ENCODE measurements at places on chromosomes 7 and 10. TPM values are rescaled to one million over a fixed set of nuclear protein-coding genes. Genes with fewer than 3 reads are reported as not detected.

DNA sequence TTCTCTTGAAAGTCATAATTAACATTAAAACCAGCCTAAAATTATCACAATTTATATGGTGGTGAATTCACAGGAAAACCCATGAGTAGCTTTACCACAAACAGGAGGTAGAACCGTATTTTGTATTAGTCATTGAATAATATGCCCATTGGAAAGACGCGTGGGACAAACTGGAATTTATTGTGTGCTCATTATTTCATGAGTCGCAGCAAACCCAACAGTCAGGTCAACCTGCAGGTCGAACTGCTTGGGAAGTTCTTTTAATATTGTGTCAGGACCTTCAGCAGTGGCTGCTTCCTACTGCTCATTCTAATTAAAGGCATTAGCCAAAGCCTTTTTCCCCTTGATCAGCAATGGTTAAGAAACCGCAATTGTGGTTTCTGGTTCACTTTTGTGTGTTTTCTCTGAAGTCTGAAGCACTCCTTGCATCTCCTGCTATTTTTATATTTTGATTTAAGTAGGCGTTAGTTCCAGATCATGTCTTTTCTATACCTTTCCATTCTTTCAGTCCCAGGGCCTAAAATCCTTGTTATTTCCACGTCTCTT lies 100.1 kb downstream of the RAB11FIP2 start:
- no peak overlapping the region for H3K27ac ChIP-seq
- H3K36me3 ChIP-seq = no peaks in the 10 kb centered on the region
- H3K4me1 ChIP-seq = peaks cover 19% of the 10 kb centered on the region
- peaks cover 93% of the 10 kb centered on the region for H3K27me3 ChIP-seq

- DNase-seq = no peak
- H3K27me3 ChIP-seq = no peaks in the 10 kb centered on the region
- no peaks in the 10 kb centered on the region for H3K4me1 ChIP-seq
- no peaks in the 10 kb centered on the region for H3K36me3 ChIP-seq
- no peak overlapping the region for H3K27ac ChIP-seq
Measured at GRCh38 chr10:11225935-11226334, 208.3 kb downstream of the CELF2 start.

DNA sequence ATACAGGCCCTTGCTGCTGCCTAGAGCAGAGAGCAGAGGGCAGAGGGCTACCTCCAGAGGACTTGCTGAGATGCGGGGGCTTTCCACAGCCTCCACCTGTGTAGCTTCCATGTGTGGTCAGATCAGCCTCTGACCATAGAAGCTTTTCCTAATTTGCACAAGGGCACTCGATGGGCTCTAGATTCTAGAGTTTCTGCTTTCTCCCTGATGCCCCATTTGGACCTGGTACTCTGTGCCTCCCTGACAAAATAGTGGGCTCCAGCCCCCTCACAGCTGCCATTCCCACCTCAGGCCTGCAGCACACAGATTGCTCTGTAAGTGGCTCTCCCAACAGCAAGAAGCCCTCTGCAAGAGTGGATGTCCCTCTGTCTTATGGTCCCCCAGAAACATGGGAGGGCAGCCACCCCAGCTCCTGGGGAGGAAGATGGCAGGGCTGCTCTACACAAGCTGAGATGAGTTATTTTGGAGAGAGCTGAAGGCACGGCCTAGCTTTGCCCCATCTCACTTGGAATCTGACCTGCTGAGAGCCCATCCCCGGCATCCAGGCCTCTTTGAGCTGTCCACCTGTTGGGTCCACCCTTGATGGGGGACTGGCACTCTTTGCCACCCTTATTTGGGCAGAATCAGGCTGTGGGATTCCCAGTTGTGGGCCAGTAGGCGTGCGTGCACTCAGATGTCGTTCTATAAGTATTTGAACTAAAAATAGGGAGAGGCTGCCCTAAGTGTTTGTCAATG lies 16.7 kb downstream of the TMEM273 start:
- H3K4me3 ChIP-seq = no peak overlapping the region
- H3K27me3 ChIP-seq = no peaks in the 10 kb centered on the region
- DNase-seq = no peak
- H3K4me1 ChIP-seq = no peaks in the 10 kb centered on the region

GRCh38 chr10:102118867-102119266 lies 1.3 kb downstream of the LDB1 start:
- peaks cover 51% of the 10 kb centered on the region for H3K4me1 ChIP-seq
- peak overlapping the region; percentile 88 for H3K27ac ChIP-seq
- peak overlapping the region; percentile 81 for H3K4me3 ChIP-seq
- no peaks in the 10 kb centered on the region for H3K36me3 ChIP-seq
- H3K27me3 ChIP-seq = no peaks in the 10 kb centered on the region

Gene ZNF365
- 1.8 TPM for total RNA-seq

Gene CDC14C
- not detected for total RNA-seq

GRCh38 chr7:94325122-94325475 lies 69.6 kb upstream of the COL1A2 start:
- no peak overlapping the region for H3K27ac ChIP-seq
- no peak overlapping the region for H3K4me3 ChIP-seq
- H3K4me1 ChIP-seq = no peaks in the 10 kb centered on the region
- no peak for DNase-seq
- no peaks in the 10 kb centered on the region for H3K27me3 ChIP-seq

Gene FERD3L
- not detected for total RNA-seq

DNA sequence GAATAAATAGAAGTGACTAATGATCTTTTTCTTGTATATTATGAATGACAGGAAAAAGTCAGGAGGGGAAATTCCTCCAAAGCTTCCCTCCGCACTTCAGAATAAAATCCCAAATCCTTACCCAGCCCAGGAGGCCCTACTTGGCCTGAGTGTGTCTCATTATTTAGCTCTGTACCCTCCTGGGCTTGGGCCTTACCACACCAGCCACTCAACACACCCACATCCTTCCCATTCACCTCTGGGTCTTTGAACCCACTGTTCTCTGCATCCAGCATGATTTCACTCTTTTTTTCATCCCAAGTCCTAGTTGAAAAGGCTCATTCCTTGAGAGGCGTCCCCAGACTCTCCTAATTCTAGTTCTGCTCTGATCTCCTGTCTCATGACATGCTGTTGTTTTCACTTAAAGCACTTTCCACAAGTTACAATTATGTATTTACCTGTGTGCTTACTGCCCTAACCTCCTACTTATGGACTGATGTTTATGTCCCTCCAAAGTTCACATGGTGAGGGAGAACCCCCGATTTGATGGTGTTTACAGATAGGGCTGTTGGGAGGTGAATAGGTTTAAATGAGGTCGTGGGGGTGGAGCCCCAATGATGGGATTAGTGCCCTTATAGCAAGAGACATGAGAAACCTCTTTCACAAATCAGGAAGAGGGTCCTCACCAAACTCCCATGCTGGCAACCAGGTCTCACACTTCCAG lies 6.4 kb downstream of the NOD1 start:
- no peaks in the 10 kb centered on the region for H3K27me3 ChIP-seq
- H3K36me3 ChIP-seq = no peaks in the 10 kb centered on the region
- H3K4me3 ChIP-seq = no peak overlapping the region
- no peak overlapping the region for H3K27ac ChIP-seq
- DNase-seq = no peak

DNA sequence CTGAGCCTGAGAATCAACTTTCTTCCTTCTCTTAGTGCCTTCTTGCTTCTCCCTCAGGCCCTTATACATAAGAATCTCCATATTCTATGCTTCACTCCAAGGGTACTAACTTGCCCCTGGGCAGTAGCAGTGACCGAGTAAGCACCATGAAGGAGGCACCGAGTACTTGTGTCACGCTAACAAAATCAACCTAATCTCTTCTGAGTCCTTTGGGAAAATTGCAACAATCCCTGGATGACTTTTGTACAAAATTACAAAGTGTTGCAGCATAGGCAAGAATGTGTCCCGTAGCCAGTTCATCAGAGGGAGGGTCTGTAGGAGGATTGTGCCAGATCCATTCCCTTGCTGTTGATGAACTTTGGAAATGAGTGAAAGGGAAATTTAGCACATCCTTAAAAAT lies 80.4 kb upstream of the EEPD1 start:
- no peak overlapping the region for H3K27ac ChIP-seq
- no peaks in the 10 kb centered on the region for H3K4me1 ChIP-seq
- no peak overlapping the region for H3K4me3 ChIP-seq
- no peak for DNase-seq

Gene AKR1B15
- not detected for total RNA-seq

- DNase-seq = no peak
- H3K4me3 ChIP-seq = no peak overlapping the region
- no peaks in the 10 kb centered on the region for H3K36me3 ChIP-seq
- H3K4me1 ChIP-seq = no peaks in the 10 kb centered on the region
- no peak overlapping the region for H3K27ac ChIP-seq
Measured at GRCh38 chr10:6201516-6201975, 1.2 kb upstream of the PFKFB3 start.

Gene TMEM273
- not detected for total RNA-seq

DNA sequence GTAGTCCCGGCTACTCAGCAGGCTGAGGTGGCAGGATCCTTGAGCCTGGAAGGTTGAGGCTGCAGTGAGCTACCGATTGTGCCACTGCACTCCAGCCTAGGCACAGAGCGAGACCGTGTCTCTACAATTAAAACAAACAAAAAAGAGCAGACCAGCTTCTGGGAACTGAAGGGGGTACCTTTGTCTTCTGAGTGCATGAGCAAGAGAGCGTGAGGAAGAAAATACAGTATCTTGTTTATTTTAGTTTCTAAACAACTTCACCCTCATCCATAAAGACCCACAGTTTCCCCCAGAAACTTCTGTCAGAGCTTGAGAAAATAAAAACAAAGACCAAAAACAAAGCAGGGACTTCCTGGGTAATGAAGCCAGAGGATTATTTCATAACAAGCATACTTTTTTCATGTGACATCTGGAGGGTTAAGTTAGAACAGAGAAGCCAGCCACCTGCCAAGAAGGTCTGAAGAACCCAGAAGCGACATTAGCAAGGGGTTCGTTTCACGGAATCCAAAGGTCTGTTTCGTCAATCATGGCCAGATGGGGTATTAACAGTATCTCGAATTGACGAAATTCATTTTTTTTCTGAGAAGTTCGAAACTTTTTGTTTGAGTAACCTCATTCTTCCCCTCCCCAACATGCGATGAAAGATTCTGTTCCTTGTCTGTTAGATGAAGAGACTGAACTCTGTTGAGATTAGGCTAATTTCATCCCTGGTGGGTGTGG lies 10.2 kb upstream of the IL2RA start:
- H3K27me3 ChIP-seq = peaks cover 41% of the 10 kb centered on the region
- H3K4me1 ChIP-seq = no peaks in the 10 kb centered on the region
- no peak overlapping the region for H3K4me3 ChIP-seq
- no peak for DNase-seq
- H3K27ac ChIP-seq = no peak overlapping the region

Gene PRKG1
- total RNA-seq = 1.4 TPM

GRCh38 chr10:62696798-62697197 lies 107.7 kb upstream of the ADO start:
- no peak overlapping the region for H3K4me3 ChIP-seq
- no peak for DNase-seq
- no peak overlapping the region for H3K27ac ChIP-seq
- H3K27me3 ChIP-seq = no peaks in the 10 kb centered on the region
- no peaks in the 10 kb centered on the region for H3K36me3 ChIP-seq

- no peaks in the 10 kb centered on the region for H3K4me1 ChIP-seq
- no peaks in the 10 kb centered on the region for H3K27me3 ChIP-seq
- H3K27ac ChIP-seq = no peak overlapping the region
- peak; percentile 63 for DNase-seq
- no peaks in the 10 kb centered on the region for H3K36me3 ChIP-seq
Measured at GRCh38 chr7:142583446-142583845, 165.8 kb upstream of the PRSS1 start.

GRCh38 chr10:5540080-5540479 lies 15.3 kb downstream of the CALML3 start:
- H3K4me1 ChIP-seq = peaks cover 5% of the 10 kb centered on the region
- no peaks in the 10 kb centered on the region for H3K36me3 ChIP-seq
- no peak for DNase-seq
- no peaks in the 10 kb centered on the region for H3K27me3 ChIP-seq

GRCh38 chr7:28432105-28432504 lies 19.8 kb downstream of the CREB5 start:
- no peak overlapping the region for H3K4me3 ChIP-seq
- H3K36me3 ChIP-seq = no peaks in the 10 kb centered on the region
- no peak for DNase-seq
- no peaks in the 10 kb centered on the region for H3K4me1 ChIP-seq
- peaks cover 87% of the 10 kb centered on the region for H3K27me3 ChIP-seq

Gene SPDYE16
- total RNA-seq = not detected

Gene MMP21
- total RNA-seq = not detected

DNA sequence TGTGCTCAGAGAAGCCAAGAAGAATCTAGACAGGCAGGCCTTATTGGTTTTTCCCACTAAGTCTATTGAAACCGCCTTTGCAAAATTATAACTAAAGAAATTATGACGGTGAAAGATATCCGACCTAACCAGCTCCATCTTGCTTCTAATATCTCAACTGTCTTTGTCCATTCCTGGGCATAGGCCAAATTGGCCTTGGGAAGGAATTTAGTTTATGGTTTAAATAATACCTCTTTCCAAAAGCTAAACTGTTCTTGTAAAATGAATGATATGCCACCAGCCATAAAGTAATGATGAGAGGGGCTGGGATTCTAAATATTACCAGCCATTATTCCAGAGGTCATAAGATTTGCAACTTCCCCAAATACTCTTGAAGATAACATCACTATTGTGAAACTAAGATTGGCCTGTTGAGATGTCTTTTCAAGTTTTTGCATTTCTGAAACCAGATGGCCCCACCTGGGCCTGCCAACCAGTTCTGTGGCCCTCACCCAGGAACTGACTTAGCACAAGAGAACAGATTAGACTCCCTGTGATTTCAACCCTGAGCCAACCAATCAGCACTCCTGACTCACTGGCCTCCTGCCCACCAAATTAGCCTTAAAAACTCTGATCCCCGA lies 41.2 kb upstream of the SLC35G1 start:
- no peaks in the 10 kb centered on the region for H3K4me1 ChIP-seq
- H3K4me3 ChIP-seq = no peak overlapping the region
- no peaks in the 10 kb centered on the region for H3K36me3 ChIP-seq
- no peak for DNase-seq
- no peak overlapping the region for H3K27ac ChIP-seq
- H3K27me3 ChIP-seq = no peaks in the 10 kb centered on the region

- no peaks in the 10 kb centered on the region for H3K4me1 ChIP-seq
- DNase-seq = no peak
- H3K36me3 ChIP-seq = no peaks in the 10 kb centered on the region
- no peak overlapping the region for H3K27ac ChIP-seq
Measured at GRCh38 chr10:61096056-61096455, 152.1 kb upstream of the RHOBTB1 start.

- no peak for DNase-seq
- H3K27ac ChIP-seq = no peak overlapping the region
- H3K27me3 ChIP-seq = no peaks in the 10 kb centered on the region
- no peak overlapping the region for H3K4me3 ChIP-seq
- peaks cover 17% of the 10 kb centered on the region for H3K4me1 ChIP-seq
- H3K36me3 ChIP-seq = no peaks in the 10 kb centered on the region
Measured at GRCh38 chr7:151702961-151703360, 174.0 kb downstream of the PRKAG2 start.

Gene NKX6-2
- not detected for total RNA-seq

Gene MPP7
- total RNA-seq = 64.5 TPM

Measured in HCT116 (cell line).